ENCODE measurements at places on chromosomes 11 and 22.
A peak's percentile ranks its signal among the peaks of the same experiment; 100 is the strongest.

GRCh38 chr11:21037850-21038249 lies 368.5 kb downstream of the NELL1 start:
- DNase-seq, result no peak

GRCh38 chr11:126731576-126732142 lies 268.9 kb downstream of the KIRREL3 start:
- DNase-seq, result no peak

DNA sequence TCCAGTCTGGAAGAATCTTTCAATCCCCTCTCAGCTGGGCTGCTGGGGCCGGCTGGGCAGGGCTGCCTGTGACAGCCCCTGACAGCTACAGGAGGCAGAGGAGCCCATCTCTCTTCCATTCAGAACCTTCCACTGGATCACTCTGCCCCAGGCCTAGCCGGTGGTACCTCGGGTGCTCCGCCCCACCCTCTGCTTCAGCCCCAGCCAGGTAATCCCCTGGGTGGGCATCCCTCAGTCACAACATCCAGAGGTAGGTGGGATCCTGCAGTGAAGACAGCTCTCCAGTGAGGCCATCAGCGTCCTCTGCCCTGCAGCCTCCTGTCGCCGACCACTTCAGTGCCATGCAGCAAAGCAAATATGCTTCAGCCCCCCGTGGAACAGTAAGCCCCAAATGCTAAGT lies 223.7 kb downstream of the DSCAML1 start:
- DNase-seq, result no peak

DNA sequence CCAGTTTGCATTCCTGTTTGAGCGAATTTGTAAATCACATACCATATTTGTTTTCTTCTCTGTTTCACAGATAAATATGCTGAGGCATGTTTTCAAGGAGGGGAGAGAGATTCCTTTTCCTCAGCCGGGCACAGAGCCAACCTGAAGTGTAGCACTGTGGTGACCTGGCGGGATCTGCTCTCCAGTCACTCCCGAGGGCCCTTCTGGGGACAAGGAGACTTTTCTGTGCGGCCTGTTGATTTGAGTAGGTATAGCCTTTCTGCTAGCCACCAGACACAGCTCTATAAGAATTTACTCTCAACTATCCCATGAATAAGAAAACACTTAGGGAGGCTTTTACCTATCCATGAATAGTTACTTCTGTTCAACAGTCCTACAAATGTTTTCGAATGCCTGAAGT lies 63.5 kb upstream of the FDX1 start:
- no peak for DNase-seq

GRCh38 chr22:24440718-24441405 lies 13.5 kb downstream of the ADORA2A start:
- DNase-seq, result no peak

GRCh38 chr11:120858740-120859139 lies 165.2 kb upstream of the TBCEL start:
- no peak for DNase-seq

DNA sequence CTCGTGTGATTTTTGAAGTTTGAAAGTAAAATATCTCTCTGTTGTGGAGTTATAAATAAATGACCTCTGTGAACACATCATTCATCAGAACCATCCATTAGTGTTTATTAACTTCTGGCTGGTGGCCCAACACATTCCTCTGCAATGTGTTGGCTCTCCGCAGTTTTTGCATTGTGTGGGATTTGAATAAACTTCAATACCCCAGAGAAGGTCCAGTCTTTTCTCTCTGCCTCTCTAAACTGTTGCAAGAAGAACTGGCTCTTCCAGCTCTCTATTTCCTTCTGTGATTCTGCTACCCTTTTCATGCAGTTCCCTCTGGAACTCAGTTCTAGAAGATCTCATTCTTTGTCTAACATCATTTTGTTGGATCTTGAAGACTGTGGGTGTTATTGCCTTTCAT lies 125.0 kb upstream of the ARHGAP42 start:
- no peak for DNase-seq

DNA sequence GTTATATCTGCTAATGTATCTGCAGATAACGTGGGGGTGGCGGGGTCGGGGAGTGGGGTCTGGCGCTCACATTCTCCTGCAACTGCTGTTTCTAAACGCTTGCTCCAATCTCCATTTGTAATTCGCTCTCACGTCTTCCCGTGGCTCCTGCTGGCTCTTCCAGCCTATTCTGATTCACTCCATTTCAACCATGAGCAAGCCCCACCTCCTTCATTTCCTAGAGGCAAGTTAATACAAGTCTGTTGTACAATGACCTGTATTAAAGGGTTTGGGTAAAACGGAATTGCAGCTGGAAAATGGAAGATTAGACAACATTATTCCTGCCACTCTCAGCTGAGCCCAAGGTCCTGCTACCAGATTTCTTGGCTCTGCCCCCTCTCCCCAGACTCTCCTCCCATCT lies 132.3 kb downstream of the CSNK2A3 start:
- DNase-seq, result no peak

- DNase-seq, result no peak
Observed at GRCh38 chr11:13327421-13327820, 49.8 kb downstream of the BMAL1 start.

DNA sequence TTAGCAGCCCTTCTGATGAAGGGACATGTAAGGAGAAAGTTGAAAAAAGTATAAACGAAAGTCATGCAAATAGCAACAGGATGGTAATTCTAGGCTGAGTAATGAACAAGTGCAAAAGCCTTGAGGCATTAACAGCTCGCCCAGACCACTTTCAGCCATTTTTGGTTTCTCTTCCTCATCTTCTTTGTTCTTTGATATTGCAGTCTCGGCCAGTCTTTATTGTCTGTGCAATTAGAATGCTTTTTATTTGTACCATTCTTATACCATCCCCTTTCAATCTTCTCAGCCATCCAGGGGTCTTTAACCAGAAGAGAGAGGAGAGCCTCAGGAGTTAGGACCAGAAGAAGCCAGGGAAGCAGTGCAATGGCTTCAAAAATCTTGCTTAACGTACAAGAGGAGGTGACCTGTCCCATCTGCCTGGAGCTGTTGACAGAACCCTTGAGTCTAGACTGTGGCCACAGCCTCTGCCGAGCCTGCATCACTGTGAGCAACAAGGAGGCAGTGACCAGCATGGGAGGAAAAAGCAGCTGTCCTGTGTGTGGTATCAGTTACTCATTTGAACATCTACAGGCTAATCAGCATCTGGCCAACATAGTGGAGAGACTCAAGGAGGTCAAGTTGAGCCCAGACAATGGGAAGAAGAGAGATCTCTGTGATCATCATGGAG lies 7.3 kb downstream of the TRIM34 start:
- DNase-seq, result peak; percentile 50

DNA sequence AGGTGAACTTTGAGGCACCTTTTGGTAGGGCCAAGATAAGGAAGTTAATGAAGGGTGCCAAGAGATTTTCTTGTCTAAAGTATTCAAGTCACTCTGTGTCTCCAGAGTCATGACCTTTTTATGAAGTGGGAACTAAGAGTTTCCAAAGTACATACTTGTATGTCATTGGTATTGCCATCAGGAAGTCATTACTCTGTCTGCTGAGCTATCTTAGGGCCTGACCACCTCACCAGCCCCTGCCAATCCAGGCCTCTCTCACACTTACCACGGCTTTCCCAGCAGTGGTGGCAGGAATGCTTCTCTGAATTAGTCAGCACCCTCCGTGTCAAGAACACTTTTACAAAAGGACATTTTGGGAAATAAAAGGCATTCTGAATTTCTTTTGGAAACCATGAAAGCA lies 192.8 kb upstream of the MTNR1B start:
- DNase-seq, result no peak

GRCh38 chr11:27864091-27864491 lies 163.8 kb upstream of the BDNF start:
- no peak for DNase-seq

DNA sequence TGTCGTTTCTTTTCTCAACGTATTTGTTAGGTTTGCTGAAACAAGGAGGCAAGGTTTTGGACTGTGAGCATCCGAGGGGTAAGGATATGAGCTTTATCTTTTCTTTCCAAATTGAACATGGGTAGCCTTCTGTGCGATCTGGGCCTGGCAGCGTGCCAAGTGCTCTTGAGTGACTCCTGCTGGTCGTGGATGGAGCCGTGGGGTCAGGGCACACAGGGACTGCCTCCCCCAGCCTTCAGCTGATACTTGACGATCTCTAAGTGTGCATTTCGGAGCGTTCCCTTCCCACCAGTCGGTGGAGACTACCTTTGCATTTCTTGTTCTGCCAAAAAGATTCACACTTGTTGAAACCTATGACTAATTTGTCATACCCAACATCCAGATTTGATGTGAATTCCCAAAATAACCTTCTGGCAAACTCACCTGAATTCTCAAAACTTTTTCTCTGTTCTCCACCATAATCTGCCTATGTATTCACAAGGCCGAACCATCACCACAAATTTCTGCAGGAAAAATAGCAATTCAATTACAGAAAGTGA lies 40.1 kb upstream of the CLMP start:
- no peak for DNase-seq

DNA sequence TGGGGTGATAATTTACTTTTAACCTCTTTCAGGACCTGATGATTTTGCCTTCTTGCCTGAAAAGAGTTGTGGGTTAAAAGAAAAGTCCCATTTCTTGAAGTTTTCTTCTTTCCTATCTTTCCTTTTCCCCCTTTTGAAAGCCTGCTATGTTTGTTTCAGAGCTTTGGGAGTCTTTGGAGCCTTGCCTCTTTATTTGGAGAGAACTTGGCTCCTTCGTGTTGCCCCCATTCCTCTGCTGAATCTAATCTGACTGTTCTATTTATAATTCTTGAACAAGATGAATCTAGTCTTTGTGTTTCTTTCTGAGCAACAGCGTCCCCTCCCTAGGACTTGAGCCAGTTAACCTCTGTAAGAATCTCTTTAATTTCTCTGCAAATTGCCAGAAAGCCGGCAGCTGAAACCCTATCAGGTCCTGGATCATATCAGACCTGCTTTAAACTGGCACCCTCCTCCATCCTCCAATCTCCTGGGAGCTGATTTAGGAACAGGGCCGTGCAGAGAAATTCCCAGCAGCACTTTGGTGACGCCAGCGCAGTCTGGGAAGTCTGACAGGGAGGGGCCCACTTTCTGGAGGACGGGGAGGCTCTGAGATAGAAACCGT lies 289.1 kb upstream of the SORL1-AS1 start:
- no peak for DNase-seq

GRCh38 chr22:44387486-44387885 lies 74.7 kb upstream of the SHISAL1 start:
- DNase-seq, result no peak

GRCh38 chr11:7307836-7308235 lies 56.1 kb downstream of the SYT9 start:
- DNase-seq, result no peak

- no peak for DNase-seq
Observed at GRCh38 chr11:121035169-121035755, 11.4 kb downstream of the TBCEL start.

DNA sequence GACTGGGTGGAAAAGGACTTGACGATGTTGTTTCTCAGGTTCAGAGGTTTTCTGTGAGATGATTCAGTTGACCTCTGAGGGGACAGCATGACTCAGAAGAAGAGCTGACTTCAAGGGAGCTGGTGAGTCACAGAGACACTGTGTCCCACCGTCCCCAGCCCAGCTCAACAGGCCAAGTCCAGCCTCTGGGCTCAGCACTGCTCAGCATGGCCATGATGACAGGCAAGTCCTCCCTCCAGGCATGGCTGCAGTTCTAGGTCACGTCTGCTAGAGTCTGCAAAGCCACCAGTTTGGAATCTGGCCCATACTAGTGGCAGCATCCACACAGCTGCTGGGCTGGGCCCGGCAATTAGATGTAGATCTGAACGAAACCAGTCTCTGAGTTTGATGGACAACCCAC lies 12.9 kb downstream of the TRIM29 start:
- no peak for DNase-seq

GRCh38 chr11:60194511-60194910 lies 11.6 kb upstream of the MS4A6A start:
- DNase-seq, result no peak

- DNase-seq, result no peak
Observed at GRCh38 chr11:66595245-66595904, 2.4 kb downstream of the CCS start.

DNA sequence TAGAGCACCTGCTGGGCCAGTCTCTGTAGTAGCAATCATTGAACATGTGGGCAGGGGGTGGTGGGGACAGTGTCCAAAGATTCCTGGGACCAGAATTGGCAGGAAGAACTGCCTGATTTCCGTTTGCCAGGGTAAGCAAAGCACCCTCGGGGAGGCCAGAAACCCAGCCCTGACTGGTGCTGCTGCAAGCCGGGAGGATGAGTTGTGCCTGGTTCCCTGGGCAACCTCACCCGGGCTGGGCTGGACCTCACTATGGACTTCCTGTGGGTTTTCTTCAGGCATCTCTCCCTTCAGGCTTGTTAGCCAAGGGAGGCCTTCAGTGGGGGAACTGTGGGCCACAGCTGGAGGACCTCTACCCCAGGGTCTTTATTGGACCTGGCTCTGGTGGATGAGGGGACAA lies 8.0 kb upstream of the POU2F3 start:
- DNase-seq, result no peak

All from MM.1S (cell line).